ENCODE measurements at places on chromosomes 6 and 20. TPM values are rescaled to one million over a fixed set of nuclear protein-coding genes. Genes with fewer than 3 reads are reported as not detected.

Gene MAPK13
- 8.2 TPM for total RNA-seq

Gene OPN5
- total RNA-seq, result not detected

DNA sequence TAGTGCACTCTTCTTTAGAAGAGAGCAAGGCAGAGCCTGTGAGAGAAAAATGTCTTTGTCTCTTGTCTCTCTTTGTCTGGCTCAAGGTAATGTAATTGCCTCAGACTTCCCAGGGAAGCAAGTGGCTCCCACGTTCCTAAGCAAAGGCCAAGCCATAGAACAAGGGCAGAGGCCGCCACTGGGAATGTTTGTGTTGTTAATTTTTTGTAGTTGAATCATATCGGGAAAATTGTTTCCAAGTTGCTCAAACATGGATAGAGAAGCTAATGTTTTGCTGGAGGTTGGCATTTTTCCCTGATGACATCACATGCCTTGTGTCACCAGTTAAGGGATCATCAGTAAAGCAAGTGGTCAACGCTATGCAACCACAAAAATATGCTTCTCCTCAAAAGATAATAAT is 211.5 kb upstream of the FOXA2 start:
- no peaks in the 10 kb centered on the region for H3K27me3 ChIP-seq
- H3K4me3 ChIP-seq, result no peak overlapping the region
- H3K4me1 ChIP-seq, result peaks cover 43% of the 10 kb centered on the region

Gene BMP5
- total RNA-seq, result not detected

GRCh38 chr6:161261325-161261724 is 12.5 kb downstream of the AGPAT4 start:
- H3K27me3 ChIP-seq, result no peaks in the 10 kb centered on the region
- DNase-seq, result no peak
- H3K36me3 ChIP-seq, result no peaks in the 10 kb centered on the region
- no peak overlapping the region for H3K4me3 ChIP-seq
- H3K4me1 ChIP-seq, result peaks cover 16% of the 10 kb centered on the region

GRCh38 chr6:7033202-7033601 is 74.6 kb upstream of the RREB1 start:
- H3K4me1 ChIP-seq, result no peaks in the 10 kb centered on the region
- H3K27ac ChIP-seq, result no peak overlapping the region
- no peaks in the 10 kb centered on the region for H3K36me3 ChIP-seq
- H3K27me3 ChIP-seq, result peaks cover 2% of the 10 kb centered on the region

Gene GFRAL
- not detected for total RNA-seq

- H3K4me3 ChIP-seq, result no peak overlapping the region
- H3K27ac ChIP-seq, result no peak overlapping the region
- H3K27me3 ChIP-seq, result peaks cover 15% of the 10 kb centered on the region
- H3K4me1 ChIP-seq, result no peaks in the 10 kb centered on the region
Observed at GRCh38 chr20:17875981-17876385, 92.6 kb downstream of the SNX5 start.

DNA sequence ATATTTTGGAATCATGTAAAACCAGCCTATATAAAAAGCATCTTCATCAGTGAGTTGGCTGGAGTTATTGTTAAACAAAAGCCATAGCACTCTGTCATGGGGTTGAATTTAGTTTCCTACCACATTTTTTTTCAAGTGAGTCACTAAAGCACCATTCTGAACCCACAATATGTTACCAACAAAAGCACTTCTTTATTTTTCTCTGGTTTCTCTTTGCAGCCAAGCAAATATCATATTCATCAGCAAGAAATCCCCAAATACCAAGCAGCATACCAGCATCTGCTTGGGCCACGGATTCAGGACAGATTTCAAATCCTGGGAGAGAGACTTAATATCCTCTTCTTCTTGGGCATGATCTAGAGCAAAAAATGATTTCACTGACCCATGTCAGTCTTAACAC is 441.4 kb downstream of the BCKDHB start:
- no peaks in the 10 kb centered on the region for H3K27me3 ChIP-seq
- H3K4me3 ChIP-seq, result no peak overlapping the region
- H3K36me3 ChIP-seq, result no peaks in the 10 kb centered on the region
- no peak for DNase-seq

Gene MROH8
- 2.7 TPM for total RNA-seq

Gene ZC2HC1B
- not detected for total RNA-seq

All from endothelial cell of umbilical vein (primary cell).